ENCODE measurements at places on chromosomes 13 and 19.

GRCh38 chr13:56687131-56687530 is 453.6 kb upstream of the PRR20A start:
- DNase-seq = no peak

- DNase-seq = no peak
These were observed 15.2 kb upstream of the MYO1F start for GRCh38 chr19:8592231-8593009.

GRCh38 chr19:5289060-5289990 is 51.3 kb downstream of the PTPRS start:
- no peak for DNase-seq

DNA sequence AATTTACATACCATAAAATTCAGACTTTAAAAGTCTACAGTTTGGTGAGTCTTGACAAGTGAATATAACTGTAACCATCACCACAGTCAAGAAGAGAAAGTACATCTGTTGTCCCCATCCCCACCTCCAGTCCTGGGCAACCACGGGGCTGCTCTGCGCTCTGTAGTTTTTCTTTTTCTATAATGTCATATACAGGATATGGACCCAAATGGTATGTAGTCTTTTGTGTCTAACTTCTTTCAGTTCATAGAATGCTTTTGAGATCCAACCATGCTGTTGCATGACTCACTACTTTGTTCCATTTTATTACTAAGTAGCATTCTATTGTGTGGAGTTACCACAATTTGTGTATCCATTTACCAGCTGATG is 103.9 kb downstream of the DOCK9 start:
- no peak for DNase-seq

DNA sequence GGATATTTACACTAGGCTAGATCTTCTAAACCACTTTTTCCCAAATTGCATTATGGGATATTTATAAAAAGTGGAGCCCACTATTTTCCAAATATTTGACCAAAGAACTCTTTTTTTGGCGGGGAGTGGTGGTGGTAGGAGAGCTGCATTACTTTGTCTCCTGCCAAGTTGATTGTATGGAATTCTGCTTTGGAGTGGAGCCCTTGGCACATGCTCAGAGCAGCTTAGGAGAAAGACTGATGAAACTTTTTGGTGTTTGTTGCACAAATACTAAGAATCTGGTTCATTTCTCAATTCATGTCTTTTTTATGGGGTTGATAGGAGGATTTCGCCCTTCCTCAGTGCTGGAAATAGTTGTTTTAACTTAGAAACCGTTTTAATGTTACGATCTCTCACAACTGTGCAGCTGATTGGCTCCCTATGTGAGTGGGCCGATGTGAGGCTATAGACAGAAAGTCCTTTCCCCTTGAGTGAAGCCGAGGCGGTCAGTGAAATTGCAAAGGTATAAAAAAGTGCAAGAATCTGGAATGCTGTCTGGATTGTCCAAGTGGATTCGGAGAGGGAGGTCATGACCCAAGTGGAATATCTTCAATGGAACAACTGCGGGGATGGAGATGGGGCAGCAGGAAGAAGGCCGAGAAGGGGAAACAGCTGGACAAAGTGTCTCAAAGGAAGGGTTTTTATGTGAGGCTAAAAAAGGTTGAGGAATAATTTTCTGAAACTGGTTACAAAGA is 415.9 kb downstream of the FGF9 start:
- DNase-seq = no peak

DNA sequence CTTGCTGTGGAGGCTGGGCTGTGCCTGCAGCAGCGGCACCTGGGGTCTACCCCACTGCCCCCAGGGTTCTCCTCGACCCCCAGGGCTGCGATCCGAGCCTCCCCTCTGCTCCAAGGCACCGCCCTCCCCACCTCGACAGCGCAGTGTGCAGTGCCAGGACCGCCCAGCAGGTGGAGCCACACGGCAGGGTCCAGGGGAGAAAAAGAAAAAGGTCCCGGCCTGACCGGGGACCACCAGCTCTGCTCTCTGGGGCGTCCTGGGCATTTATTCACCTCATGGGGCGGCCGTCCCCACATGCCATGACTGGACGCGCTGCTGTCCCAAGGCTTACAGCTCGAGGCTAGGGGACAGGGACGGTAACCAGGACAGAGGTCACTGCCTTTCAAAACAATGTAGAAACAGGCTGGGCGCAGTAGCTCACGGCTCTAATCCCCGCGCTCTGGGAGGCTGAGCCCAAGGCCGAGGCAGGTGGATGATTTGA is 10.6 kb downstream of the REXO1 start:
- DNase-seq = no peak

GRCh38 chr13:95497381-95497807 is 55.1 kb upstream of the CLDN10 start:
- DNase-seq = no peak

DNA sequence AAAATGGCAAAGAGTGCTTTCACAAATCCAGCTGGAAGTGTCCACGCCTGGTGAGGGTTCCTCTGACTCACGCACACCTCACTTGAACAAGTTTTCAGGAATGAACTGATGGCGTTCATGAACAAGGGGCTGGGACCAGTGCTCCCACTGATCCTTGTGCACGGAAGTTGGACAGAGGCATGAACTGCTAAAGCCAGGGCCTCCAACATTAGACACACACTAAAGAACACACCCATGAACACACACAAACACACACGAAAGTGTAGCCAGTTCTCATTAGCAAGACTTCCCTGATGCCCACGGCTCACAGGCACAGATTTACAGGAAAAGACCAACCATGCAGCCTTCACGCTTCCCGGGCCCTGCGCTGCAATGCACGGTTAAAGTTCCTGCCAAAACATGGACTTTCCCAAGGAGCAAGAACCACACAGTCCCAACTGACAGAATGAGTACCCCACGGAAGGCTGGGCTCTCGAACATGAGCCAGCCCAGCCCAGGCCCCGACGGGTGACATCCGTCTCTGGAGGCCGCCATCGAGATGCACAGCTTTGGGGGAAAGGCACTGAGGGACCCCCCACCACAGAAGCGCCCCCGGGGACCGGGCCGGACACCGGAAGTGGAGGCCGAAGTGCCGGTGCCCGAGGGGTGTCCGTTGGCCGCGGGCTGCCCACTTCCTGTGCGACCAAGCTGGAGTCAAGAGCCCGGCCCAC is 808 bp downstream of the DNMT1 start:
- no peak for DNase-seq

DNA sequence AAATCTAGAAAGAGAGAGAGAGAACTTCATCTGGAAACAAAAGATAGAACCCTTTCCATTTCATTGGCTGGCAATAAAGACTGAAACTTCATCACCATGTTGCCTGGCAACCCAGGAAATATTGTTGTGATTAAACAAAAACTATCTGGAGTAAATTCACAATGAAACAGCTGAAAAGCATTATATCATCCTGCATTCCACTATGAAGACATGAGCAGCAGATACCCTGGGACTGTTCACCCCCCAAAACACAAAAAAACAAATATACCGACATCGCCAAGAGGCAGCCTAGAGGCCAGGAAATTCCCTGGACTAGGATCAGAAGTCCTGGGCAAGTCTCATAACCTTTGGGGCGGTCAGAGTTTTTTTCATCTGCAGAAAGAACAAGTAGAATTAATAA is 158.3 kb downstream of the FOXO1 start:
- DNase-seq = no peak

- DNase-seq = no peak
These were observed 10.2 kb downstream of the PPP2R1A start for GRCh38 chr19:52200044-52200443.

DNA sequence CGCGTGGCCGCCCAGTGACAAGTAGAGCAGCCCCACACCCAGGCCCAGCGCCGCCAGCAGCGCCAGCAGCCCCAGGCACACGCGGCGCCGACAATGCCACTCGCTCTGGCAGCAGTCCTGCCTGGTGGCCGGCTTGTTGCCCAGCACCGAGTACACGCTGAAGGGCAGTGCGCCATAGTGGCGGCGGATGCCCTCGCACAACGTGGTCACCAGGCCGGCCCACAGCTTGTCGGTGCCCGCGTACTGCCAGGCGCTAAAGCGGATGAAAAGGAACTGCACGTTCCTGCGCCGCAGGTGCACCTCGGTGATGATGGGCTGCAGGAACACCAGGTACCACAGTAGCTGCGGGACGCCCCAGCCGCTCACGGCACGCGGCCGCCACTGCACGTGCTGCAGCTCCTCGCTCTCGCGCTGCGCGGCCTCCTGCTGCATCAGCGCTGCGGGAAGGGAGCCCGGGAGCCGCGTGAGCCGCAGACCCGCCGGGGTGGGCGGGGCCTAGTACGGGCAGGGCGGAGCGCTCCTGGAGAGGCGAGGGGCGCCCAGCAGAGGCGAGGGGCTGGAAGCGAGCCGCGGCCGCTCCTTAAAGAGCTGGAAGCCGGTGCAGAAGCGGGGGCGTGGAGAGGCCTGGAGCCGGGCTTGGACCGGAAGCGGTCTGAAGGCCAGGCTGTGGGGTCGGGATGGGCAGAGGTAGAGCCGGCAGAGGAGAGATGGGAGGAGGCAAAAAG is 7.3 kb downstream of the NKPD1 start:
- no peak for DNase-seq

DNA sequence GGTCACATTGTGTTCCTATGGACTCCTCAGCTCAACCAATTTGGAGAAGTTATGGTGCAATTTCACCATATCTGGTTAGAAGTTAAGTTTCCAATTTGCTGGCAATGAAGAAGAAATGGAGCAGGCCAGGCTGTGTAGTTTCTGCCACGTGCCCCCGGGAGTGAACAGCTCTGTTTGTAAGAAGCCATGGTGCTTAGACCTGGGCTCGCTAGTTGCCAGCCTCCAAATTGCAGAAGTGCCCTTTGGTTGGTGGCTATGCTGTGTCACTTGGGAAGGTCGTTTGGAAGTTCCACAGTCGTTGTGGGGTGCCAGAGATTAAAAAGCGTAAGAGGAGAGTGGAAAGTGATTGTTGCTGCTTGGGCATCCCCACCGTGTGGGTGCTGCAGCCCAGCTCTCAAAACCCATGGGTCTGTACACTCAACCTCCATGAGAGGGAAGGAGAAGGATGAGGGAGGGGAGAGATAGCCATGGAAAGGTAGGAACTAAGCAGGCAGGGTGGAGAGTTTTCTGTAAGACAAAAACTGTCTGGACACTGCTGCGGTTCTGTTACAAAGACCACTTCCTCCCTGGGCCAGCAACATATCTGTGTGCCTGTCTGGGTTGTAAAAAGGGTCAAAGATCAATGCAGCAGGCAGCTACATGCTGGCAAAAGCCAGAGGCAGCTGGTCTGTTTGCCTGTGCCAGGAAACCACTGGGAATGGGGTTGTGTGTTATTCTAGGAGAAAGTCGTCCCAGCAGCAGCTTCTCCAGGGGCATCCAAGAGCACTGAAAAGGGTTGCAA is 10.8 kb downstream of the ALOX5AP start:
- DNase-seq = no peak

DNA sequence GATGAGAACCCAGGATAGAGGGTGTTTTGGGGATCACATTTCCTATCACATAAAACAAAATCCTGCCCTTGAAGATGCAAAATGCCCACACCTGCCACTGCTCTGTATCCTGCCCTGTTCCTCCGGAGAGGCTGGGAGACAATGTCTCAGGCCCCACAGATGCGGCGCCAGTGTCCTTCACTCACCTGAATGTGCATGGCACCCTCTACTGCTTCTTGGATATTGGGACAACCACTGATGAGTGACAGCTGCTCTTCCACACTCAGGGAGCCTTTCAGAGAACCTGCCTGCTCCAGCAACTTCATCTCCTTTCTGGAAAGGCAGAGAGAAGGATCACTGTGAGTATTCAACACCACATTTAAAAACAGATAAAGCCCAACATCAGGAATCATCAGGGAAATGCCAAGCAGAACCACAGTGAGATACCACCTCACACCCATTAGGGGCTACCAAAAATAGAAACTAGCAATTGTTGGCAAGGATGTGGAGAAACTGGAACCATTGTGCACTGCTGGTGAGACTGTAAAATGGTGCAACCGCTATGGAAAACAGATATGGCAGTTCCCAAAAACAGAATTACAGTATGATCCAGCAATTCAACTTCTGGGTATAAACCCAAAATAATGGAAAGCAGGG is 36.4 kb downstream of the CRYL1 start:
- no peak for DNase-seq

DNA sequence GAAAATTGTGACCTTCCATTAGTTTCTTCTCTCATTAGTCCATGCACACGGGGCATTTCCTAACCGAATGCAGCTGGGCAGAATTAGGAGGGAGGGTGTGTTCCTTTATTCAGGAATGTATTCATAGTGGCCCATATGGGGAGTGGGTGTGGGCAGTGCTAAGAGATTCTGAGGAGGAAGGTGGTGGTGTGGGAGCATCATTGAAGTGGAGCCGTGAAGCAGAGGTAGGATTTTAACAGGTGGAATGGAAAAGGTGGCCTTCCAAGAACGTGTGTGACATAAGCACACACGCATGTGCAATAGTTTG is 134.2 kb downstream of the MTUS2 start:
- no peak for DNase-seq

DNA sequence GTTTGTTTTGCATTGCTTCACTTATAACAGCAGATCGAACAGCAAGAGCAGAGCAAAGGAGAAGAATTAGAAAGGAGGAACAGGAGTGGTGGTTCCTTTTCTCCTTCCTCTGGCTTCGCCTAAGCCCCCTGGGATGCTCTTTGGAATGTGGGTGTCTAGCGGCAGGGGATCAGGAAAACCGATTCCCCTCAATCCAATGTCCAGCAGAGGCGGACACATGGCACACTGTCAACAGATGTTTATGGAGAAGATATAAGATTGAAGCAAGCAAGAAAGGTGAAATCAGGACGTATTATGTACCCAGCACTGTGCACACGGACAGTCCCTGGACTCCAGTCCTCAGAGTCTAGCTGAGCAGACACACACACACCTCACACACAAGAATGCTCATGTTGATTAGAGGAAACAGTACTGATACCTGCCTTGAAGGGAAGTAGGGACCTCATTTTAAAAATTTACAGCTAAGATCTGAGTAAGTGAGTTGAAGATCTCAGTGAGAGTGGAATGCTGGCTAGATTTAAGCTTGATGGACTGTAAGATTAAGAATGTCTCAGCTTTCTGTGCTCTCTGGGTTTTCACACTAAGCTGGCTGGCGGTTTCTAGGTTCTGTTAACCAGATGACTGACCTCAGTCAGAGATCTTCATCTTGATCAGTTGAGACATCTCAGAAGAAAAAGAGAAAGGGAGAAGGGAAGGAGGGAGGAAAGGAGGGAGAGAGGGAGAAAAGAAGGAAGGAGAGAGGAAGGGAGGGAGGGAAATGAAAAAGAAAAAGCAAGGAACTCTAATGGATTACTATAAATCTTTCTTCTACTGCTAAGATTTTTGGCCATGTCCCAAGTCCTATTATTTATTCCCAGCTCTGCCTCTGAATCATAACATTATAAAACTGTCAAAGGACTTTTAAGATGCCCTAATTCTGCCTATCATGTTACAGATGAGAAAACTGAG is 44.8 kb downstream of the FLT1 start:
- DNase-seq = no peak

DNA sequence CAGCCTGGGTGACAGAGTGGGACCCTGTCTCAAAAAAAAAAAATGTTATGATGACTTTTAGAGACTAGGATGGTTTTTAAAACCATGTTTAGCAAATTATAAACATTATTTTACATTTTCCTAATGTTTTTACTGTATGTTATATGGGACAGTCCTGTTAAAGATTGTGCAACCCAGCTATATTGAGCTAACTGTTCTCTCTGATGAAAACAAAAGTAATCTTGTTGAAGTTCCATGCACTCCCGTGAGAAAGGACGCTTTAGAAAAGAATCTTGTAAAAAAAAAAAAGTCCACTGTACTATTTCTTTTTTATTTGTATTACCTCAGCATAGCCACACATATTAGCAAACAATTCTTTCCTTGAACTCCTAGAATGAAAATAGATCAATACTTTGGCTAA is 451.2 kb downstream of the DCT start:
- no peak for DNase-seq
